ENCODE measurements at places on chromosomes 6 and 20. TPM values are rescaled to one million over a fixed set of nuclear protein-coding genes. Genes with fewer than 3 reads are reported as not detected.

GHRH gene
- not detected for total RNA-seq

NKAIN2 gene
- total RNA-seq: 0.06 TPM

KIF25 gene
- not detected for total RNA-seq

OR2B6 gene
- total RNA-seq: not detected

TAF11 gene
- total RNA-seq: 20.0 TPM

NMBR gene
- not detected for total RNA-seq

SPATA25 gene
- total RNA-seq: 4.1 TPM

FILIP1 gene
- total RNA-seq: under 0.01 TPM

TRIM10 gene
- not detected for total RNA-seq

TSHZ2 gene
- not detected for total RNA-seq

YWHAB gene
- 82.3 TPM for total RNA-seq

GPR6 gene
- not detected for total RNA-seq

BEND3 gene
- total RNA-seq: 2.9 TPM

IL17F gene
- total RNA-seq: not detected

E2F1 gene
- 56.2 TPM for total RNA-seq

OOEP gene
- not detected for total RNA-seq

DEF6 gene
- 0.06 TPM for total RNA-seq

SIRPG gene
- total RNA-seq: not detected
